ENCODE measurements at places on chromosomes 6 and 20. TPM values are rescaled to one million over a fixed set of nuclear protein-coding genes. Genes with fewer than 3 reads are reported as not detected.
A peak's percentile ranks its signal among the peaks of the same experiment; 100 is the strongest.

Gene SPATA2
- 8.4 TPM for total RNA-seq

Gene TINAG
- total RNA-seq: not detected

Gene SCGN
- total RNA-seq: 0.85 TPM

Gene TBPL1
- 40.0 TPM for total RNA-seq

Gene SYCP2
- 2.1 TPM for total RNA-seq

Gene FAM83B
- total RNA-seq: 1.1 TPM

Gene FAM83C
- total RNA-seq: not detected

- H3K27ac ChIP-seq: peak overlapping the region; percentile 100
- H3K36me3 ChIP-seq: peaks cover 54% of the 10 kb centered on the region
- peak; percentile 19 for DNase-seq
- peak overlapping the region; percentile 100 for H3K4me3 ChIP-seq
Observed at GRCh38 chr6:36594816-36595643, 868 bp downstream of the SRSF3 start.

DNA sequence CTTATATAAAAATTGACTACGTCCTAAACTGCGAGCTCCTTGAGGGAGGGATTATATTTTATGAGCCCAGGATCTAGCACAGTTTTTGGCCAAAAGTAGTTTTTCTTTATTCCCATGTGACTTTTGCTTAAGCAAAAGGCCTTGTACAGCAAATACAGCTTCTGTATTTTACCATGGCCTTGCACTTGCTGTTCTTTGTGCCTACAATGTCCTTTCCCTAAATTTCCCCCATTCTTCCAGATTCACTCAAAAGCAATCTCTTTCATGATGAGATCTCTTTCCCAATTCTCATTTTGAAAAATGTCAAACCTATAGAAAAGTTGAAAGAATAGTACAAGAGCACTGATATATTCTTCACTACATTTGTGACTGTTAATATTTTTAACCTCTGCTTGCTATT, 4.8 kb upstream of the IGF2R start:
- H3K27me3 ChIP-seq: peaks cover 10% of the 10 kb centered on the region
- peaks cover 3% of the 10 kb centered on the region for H3K4me1 ChIP-seq
- peaks cover 3% of the 10 kb centered on the region for H3K36me3 ChIP-seq
- H3K4me3 ChIP-seq: no peak overlapping the region
- no peak overlapping the region for H3K27ac ChIP-seq
- no peak for DNase-seq

DNA sequence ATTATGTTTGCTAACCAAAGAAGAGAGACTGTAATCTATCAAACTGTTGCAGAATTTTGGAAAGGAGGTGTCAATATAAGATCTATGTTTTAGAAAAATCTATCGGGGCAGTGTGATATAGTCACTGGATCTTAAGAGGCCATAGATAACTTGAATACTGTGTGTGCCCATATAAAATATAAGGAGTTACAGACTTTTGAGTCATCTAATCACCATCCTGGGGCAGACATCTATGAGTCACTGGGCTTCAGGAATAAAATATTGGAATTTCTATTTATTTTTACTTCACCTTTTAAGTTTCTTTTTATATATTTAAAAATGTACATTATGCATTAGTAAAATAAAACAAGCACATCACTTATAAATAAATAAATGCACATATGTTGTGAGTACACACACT, 509.3 kb upstream of the MAN1A1 start:
- H3K4me1 ChIP-seq: no peaks in the 10 kb centered on the region
- H3K4me3 ChIP-seq: no peak overlapping the region
- no peaks in the 10 kb centered on the region for H3K36me3 ChIP-seq
- DNase-seq: no peak
- H3K27me3 ChIP-seq: no peaks in the 10 kb centered on the region
- H3K27ac ChIP-seq: no peak overlapping the region

DNA sequence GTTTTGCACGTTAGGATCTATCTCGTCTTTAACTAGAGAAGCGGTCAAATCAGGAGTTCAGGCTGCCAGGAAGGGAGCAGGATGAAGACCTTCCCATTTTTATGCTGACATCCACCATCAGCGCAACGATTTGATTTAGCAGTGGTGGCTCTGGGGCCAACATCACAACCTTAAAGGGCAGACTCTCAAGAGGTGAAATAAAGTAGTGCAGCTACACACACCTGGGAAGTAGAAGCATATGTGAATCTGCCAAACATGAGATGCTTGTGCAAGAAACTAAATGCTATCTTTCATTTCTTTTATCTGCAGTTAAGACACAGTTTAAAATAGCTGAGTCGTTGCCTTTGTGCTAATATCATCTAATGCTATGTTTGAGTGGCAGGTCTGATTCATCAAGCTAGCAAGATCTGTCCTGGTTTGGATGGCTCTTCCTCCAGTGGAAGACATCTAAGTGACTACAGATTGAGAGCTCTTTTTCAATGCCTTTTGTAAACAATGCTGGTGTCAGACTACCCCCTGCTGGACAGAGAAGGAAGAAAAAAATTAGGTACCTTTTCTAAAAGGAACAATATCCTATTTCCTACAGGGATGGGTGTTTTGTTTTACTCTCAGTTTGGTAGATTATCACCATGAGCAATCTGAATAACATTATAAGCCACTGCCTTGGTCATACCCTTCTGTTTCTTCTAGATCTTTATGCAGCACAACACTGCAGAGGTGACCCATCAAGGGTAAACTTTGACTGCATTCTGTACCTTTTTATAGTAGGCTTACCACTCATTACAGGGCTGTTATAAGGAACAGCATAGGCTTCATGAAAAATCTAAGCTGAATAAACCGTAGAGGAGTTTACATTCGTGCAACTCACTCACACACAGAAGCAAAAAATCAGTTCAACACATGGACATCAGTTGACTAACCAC, 171.6 kb upstream of the FBXL4 start:
- peak; percentile 57 for DNase-seq
- no peaks in the 10 kb centered on the region for H3K36me3 ChIP-seq
- no peak overlapping the region for H3K27ac ChIP-seq

GRCh38 chr6:36827261-36828079, 11.8 kb downstream of the CPNE5 start:
- peaks cover 14% of the 10 kb centered on the region for H3K27me3 ChIP-seq
- DNase-seq: peak; percentile 58
- H3K36me3 ChIP-seq: peaks cover 22% of the 10 kb centered on the region
- peak overlapping the region; percentile 99 for H3K27ac ChIP-seq
- H3K4me1 ChIP-seq: peaks cover 71% of the 10 kb centered on the region

GRCh38 chr20:37914672-37915433, 11.9 kb downstream of the VSTM2L start:
- H3K27ac ChIP-seq: peak overlapping the region; percentile 75
- H3K4me1 ChIP-seq: peaks cover 35% of the 10 kb centered on the region
- H3K4me3 ChIP-seq: peak overlapping the region; percentile 85
- peak; percentile 52 for DNase-seq
- H3K36me3 ChIP-seq: no peaks in the 10 kb centered on the region

- H3K4me1 ChIP-seq: peaks cover 43% of the 10 kb centered on the region
- H3K27ac ChIP-seq: no peak overlapping the region
- no peak for DNase-seq
- H3K36me3 ChIP-seq: peaks cover 4% of the 10 kb centered on the region
Observed at GRCh38 chr6:110357298-110357663, 868 bp downstream of the METTL24 start.

GRCh38 chr6:63685446-63686379, 50.1 kb downstream of the PHF3 start:
- peaks cover 10% of the 10 kb centered on the region for H3K4me1 ChIP-seq
- H3K36me3 ChIP-seq: peaks cover 19% of the 10 kb centered on the region
- no peak for DNase-seq
- no peaks in the 10 kb centered on the region for H3K27me3 ChIP-seq
- no peak overlapping the region for H3K4me3 ChIP-seq

- no peak overlapping the region for H3K27ac ChIP-seq
- H3K4me3 ChIP-seq: no peak overlapping the region
- H3K36me3 ChIP-seq: no peaks in the 10 kb centered on the region
- DNase-seq: no peak
- H3K27me3 ChIP-seq: no peaks in the 10 kb centered on the region
Observed at GRCh38 chr6:86331919-86332318, 605.4 kb upstream of the HTR1E start.

- H3K4me1 ChIP-seq: peaks cover 6% of the 10 kb centered on the region
- no peak for DNase-seq
- H3K4me3 ChIP-seq: no peak overlapping the region
- peaks cover 7% of the 10 kb centered on the region for H3K27me3 ChIP-seq
- no peak overlapping the region for H3K27ac ChIP-seq
Observed at GRCh38 chr20:33441142-33441955, 2.2 kb downstream of the SNTA1 start.

- H3K27ac ChIP-seq: no peak overlapping the region
- H3K4me1 ChIP-seq: peaks cover 8% of the 10 kb centered on the region
- peak overlapping the region; percentile 1 for H3K4me3 ChIP-seq
- H3K36me3 ChIP-seq: peaks cover 35% of the 10 kb centered on the region
- DNase-seq: no peak
Observed at GRCh38 chr6:161136655-161137054, 137.2 kb downstream of the AGPAT4 start.

DNA sequence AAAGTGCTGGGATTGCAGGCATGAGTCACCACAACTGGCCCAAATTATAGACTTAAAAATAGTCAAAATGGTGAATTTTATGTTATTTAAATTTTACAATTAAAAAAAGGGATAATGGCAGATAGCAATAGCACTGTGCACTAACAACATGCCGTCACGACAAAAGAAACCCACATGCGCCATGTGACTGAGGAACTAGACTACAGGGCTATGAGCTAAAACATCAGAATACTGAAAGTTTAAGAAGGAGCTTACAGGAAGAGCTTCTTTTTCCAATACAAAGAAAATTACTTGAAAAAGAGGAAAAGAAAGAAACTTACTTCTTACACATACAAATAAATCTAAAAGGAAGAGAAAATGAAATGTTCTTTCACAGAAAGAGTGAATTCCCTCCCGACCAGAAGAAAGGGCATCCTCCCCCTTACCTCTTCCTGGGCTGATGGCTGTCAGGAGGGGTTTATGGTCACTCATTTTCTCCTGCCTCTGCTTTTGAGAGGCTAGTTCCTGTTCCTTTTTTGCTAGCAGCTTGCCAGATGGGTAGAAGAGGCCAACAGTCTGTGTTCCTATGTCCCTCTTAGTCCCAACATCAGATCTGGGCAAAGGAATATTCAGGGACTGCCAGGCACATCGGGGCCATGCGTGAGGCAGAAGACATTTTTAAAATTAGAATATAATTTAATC, 54.5 kb downstream of the DZANK1 start:
- peak overlapping the region; percentile 58 for H3K27ac ChIP-seq
- H3K4me1 ChIP-seq: peaks cover 6% of the 10 kb centered on the region
- no peak for DNase-seq
- H3K4me3 ChIP-seq: no peak overlapping the region

GRCh38 chr20:48782901-48783308, 44.9 kb downstream of the PREX1 start:
- peaks cover 33% of the 10 kb centered on the region for H3K36me3 ChIP-seq
- H3K27ac ChIP-seq: no peak overlapping the region
- peaks cover 8% of the 10 kb centered on the region for H3K27me3 ChIP-seq
- H3K4me3 ChIP-seq: no peak overlapping the region
- H3K4me1 ChIP-seq: peaks cover 26% of the 10 kb centered on the region
- DNase-seq: no peak

DNA sequence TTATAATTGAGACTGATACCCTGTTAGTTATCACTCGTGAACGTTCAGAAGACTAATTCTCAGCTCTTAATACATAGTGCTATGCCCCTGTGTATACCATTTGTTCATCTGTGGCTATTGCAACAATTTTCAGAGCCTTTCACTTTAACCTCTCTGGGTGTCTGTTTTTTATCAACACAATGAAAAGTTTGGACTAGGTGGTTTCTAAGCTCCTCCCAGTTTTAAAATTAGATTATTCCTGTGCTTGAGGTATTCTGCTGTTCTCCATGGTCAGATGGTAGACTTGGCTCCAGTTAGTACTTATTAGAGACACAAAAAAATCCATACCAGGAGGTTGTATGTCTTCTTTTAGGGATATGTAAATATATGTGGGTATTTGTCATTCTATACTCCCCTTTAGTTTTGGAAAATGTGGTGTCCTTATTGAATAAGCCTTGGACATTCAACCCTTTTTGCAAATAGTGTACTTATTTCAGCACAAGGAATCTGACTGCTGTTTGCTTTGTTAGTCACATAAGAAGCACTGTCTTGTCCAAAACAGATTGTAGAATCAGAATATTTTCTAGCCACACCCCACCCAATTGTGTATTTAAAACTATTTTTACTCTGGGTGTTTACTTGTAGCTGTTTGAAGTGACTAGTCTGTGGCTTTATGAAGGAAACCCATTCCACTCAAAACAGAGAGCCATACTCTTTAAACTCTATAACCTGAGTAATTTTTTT, 2.0 kb upstream of the COL10A1 start:
- DNase-seq: no peak
- no peak overlapping the region for H3K4me3 ChIP-seq
- H3K36me3 ChIP-seq: no peaks in the 10 kb centered on the region

GRCh38 chr20:10040070-10040975, 5.5 kb downstream of the ANKEF1 start:
- no peak for DNase-seq
- no peaks in the 10 kb centered on the region for H3K27me3 ChIP-seq
- H3K4me1 ChIP-seq: no peaks in the 10 kb centered on the region
- H3K4me3 ChIP-seq: no peak overlapping the region
- no peak overlapping the region for H3K27ac ChIP-seq
- no peaks in the 10 kb centered on the region for H3K36me3 ChIP-seq

- no peak for DNase-seq
- H3K4me1 ChIP-seq: peaks cover 8% of the 10 kb centered on the region
- H3K4me3 ChIP-seq: no peak overlapping the region
- no peaks in the 10 kb centered on the region for H3K27me3 ChIP-seq
- H3K27ac ChIP-seq: no peak overlapping the region
Observed at GRCh38 chr20:53170196-53170595, 198.0 kb downstream of the TSHZ2 start.

GRCh38 chr6:1287103-1287591, 24.8 kb upstream of the FOXQ1 start:
- no peaks in the 10 kb centered on the region for H3K27me3 ChIP-seq
- no peak for DNase-seq
- no peaks in the 10 kb centered on the region for H3K36me3 ChIP-seq
- H3K4me3 ChIP-seq: no peak overlapping the region
- no peak overlapping the region for H3K27ac ChIP-seq
- H3K4me1 ChIP-seq: peaks cover 30% of the 10 kb centered on the region

DNA sequence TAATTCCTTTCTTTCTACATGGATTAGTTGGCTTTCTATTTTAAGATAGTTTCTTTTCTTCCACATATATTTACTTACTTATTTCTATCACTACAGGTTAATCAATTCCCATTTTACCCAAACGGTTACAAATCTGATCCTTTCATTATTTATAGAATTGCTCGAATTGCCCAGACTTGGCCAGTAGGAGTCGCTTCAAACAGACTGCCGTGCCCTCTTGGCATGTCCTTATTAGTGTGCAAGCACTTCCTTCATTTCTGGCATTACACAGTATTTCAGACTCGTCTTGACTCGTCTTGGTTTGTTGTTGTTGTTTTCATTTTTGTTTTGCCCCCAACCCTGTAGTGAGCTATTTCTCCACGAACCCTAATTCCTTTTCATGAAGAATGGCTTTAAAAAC, 74.6 kb downstream of the SAMD3 start:
- peaks cover 8% of the 10 kb centered on the region for H3K36me3 ChIP-seq
- no peak overlapping the region for H3K4me3 ChIP-seq
- no peak for DNase-seq

Data from endothelial cell (in vitro differentiated cells).